Activated T-cell treated with anti-CD3 and anti-CD28 coated beads, Interleukin-2, amount 50 U/mL, for 24 hours (primary cell): ENCODE measurements at places on chromosomes 6 and 20.
A peak's percentile ranks its signal among the peaks of the same experiment; 100 is the strongest.

DNA sequence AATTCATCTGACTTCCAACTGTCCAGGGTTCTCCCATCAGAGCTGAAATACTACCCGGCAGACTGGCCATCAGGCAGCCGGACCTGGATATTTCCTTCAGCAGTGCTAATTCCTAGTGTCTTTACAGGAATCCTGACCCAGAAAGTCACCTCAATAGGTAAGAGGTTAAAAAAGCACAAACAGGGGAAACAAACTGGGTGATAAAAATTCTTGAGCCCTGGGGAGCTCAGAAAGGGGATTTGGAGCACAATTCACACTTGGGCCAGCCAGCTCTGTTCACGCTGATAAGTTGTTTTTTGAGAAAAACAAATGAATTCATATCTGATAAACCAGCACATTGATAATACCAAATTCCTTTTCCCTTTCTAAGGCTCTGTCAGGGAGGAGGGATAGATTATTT, 104.0 kb downstream of the EDN1 start:
- H3K36me3 ChIP-seq = no peaks in the 10 kb centered on the region
- no peak overlapping the region for H3K4me3 ChIP-seq
- H3K27me3 ChIP-seq = peaks cover 8% of the 10 kb centered on the region
- H3K27ac ChIP-seq = no peak overlapping the region
- no peaks in the 10 kb centered on the region for H3K4me1 ChIP-seq

- H3K27ac ChIP-seq = no peak overlapping the region
- no peaks in the 10 kb centered on the region for H3K36me3 ChIP-seq
- H3K4me3 ChIP-seq = no peak overlapping the region
- DNase-seq = no peak
- no peaks in the 10 kb centered on the region for H3K4me1 ChIP-seq
Observed at GRCh38 chr6:39389484-39389767, 66.9 kb upstream of the KCNK16 start.

DNA sequence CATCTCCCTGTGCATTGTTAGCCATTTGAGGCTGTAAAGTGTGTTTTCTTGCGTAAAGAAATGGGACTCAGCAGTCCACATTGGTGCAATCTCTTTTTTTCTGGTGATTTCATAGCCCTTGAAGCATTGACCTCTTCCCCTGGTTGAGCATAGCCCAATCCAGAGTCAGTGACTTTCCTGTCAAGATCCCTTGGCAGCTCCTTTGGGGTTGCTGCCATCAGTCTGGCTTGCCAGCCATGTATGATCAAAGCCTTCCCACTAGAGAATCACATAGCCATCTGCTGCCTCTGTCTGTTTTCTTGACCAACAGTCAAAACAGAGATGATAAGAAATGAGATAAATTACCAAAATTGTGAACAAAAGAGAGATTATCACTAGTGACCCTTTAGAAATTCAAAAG, 19.6 kb downstream of the HLA-A start:
- H3K27me3 ChIP-seq = no peaks in the 10 kb centered on the region
- H3K4me3 ChIP-seq = no peak overlapping the region
- H3K4me1 ChIP-seq = peaks cover 43% of the 10 kb centered on the region
- H3K36me3 ChIP-seq = no peaks in the 10 kb centered on the region
- H3K27ac ChIP-seq = no peak overlapping the region
- no peak for DNase-seq

DNA sequence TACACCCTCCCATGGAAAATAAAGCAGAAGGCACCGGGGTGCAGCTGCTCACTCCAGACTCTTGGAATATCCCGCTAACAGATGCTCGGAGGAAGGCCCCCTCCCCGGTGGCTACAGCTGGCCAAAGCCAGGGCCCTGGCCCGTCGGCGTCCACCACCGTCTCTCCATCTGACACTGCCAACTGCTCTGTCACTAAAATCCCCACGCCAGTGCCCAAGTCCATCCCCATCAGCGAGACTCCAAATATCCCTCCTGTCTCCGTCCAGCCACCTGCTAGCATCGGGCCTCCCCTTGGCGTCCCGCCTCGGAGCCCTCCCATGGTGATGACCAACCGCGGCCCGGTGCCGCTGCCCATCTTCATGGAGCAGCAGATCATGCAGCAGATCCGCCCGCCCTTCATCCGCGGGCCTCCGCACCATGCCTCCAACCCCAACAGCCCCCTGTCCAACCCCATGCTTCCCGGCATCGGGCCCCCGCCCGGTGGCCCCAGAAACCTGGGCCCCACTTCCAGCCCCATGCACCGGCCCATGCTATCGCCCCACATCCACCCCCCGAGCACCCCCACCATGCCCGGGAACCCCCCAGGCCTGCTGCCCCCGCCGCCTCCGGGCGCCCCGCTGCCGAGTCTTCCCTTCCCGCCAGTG, 143.9 kb downstream of the SOBP start:
- H3K4me1 ChIP-seq = peaks cover 11% of the 10 kb centered on the region
- peak overlapping the region; percentile 56 for H3K4me3 ChIP-seq
- peaks cover 65% of the 10 kb centered on the region for H3K27me3 ChIP-seq
- no peak overlapping the region for H3K27ac ChIP-seq
- H3K36me3 ChIP-seq = no peaks in the 10 kb centered on the region

- DNase-seq = no peak
- peaks cover 9% of the 10 kb centered on the region for H3K4me1 ChIP-seq
- no peak overlapping the region for H3K4me3 ChIP-seq
- no peak overlapping the region for H3K27ac ChIP-seq
Observed at GRCh38 chr6:157584036-157584435, 203.0 kb downstream of the ZDHHC14 start.

- no peaks in the 10 kb centered on the region for H3K4me1 ChIP-seq
- no peaks in the 10 kb centered on the region for H3K36me3 ChIP-seq
- H3K27ac ChIP-seq = no peak overlapping the region
- no peak for DNase-seq
- no peak overlapping the region for H3K4me3 ChIP-seq
Observed at GRCh38 chr6:84095156-84095555, 61.6 kb downstream of the MRAP2 start.

DNA sequence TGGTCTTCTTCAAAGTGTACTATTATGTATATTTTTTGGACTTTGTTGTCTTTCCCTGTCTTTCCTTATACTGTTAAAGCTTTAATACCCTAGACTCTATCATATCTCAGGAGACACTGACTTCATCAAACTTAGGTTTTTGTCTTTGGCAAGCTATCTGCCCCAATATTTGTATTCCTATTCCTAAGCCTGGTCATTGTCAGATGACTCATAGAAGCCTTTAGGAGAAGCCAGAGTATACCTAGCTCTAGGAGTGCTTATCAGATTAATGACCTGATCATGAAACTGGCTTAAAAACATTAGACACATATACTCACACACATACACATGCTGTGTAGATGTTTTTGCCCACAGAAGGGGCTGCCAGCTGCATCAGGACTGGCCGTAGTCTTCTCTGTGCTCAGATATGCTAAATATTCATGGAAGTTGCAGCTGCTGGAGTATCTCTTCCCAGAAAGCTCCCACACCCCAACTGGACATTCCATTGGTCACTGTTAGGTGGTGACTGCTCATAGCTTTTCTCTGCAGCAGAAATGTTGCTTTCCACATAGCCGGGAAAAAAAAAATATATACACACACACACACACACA, 102.0 kb downstream of the ANKS1A start:
- no peaks in the 10 kb centered on the region for H3K4me1 ChIP-seq
- no peak for DNase-seq
- H3K27me3 ChIP-seq = no peaks in the 10 kb centered on the region
- H3K4me3 ChIP-seq = no peak overlapping the region
- peaks cover 74% of the 10 kb centered on the region for H3K36me3 ChIP-seq

GRCh38 chr6:169005166-169005565, 248.5 kb downstream of the THBS2 start:
- no peak for DNase-seq
- no peak overlapping the region for H3K4me3 ChIP-seq
- H3K4me1 ChIP-seq = no peaks in the 10 kb centered on the region
- peaks cover 3% of the 10 kb centered on the region for H3K27me3 ChIP-seq
- no peaks in the 10 kb centered on the region for H3K36me3 ChIP-seq

DNA sequence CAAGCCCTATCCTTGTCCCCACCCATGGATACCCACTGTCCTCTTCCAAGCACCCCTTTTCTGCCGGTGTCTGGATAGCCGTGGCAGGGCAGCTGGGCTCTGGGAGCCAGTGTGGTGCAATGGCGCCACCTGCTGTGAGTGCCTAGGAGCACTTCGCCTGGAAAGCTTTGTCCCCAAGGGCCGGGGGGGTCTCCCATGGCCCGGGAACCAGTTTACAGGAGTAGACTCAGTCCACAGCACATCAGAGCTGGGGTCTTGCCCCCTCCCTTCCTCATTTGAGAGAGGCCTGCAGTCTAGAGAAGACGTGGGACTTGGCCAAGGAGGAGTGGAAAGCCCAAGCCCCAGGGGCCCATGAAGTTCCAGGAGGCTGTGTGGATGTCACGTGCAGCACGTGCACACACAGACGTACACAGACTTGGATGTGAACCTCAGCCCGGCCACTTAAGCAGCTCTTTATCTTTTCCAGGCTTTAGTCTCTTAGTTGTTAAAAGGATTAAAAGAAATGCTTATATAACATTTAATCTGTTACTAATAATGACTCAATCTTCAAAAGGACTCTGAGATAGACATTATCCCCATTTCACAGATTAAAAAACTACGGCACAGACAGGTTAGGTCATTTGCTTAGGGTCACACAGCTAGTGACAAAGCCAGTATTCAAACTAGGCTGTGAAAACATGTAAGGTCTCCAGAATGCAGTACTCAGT, 40.9 kb upstream of the CDH22 start:
- no peaks in the 10 kb centered on the region for H3K27me3 ChIP-seq
- peak; percentile 65 for DNase-seq
- H3K4me1 ChIP-seq = peaks cover 23% of the 10 kb centered on the region
- peak overlapping the region; percentile 8 for H3K27ac ChIP-seq

DNA sequence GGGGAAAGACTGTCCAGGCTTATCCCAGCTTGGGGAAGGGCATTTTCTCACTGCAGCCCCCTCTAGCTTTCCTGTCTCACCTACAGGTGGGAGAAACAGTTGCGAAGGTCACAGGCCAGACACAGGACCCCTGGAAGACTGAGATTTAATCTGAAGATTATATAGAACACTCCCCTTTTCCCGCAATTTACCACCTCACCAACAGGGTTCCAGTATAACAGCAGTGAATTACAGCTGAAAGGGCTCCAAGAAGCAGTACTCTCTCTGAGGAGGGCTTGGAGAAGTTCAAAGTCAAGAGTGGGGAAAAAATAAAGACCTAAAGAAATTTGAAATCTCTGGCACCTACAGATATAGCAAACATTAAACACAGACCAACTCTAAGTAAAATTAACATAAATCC, 111.9 kb downstream of the ANKRD60 start:
- H3K36me3 ChIP-seq = no peaks in the 10 kb centered on the region
- H3K27me3 ChIP-seq = peaks cover 64% of the 10 kb centered on the region
- no peak overlapping the region for H3K27ac ChIP-seq
- H3K4me1 ChIP-seq = no peaks in the 10 kb centered on the region
- no peak overlapping the region for H3K4me3 ChIP-seq
- DNase-seq = no peak

GRCh38 chr20:36587388-36588070, 14.1 kb downstream of the TGIF2 start:
- DNase-seq = no peak
- no peak overlapping the region for H3K4me3 ChIP-seq
- no peaks in the 10 kb centered on the region for H3K27me3 ChIP-seq
- peak overlapping the region; percentile 33 for H3K27ac ChIP-seq

- no peaks in the 10 kb centered on the region for H3K36me3 ChIP-seq
- H3K4me3 ChIP-seq = no peak overlapping the region
- no peaks in the 10 kb centered on the region for H3K27me3 ChIP-seq
- DNase-seq = no peak
- no peak overlapping the region for H3K27ac ChIP-seq
Observed at GRCh38 chr6:43735642-43736199, 34.3 kb upstream of the VEGFA start.

DNA sequence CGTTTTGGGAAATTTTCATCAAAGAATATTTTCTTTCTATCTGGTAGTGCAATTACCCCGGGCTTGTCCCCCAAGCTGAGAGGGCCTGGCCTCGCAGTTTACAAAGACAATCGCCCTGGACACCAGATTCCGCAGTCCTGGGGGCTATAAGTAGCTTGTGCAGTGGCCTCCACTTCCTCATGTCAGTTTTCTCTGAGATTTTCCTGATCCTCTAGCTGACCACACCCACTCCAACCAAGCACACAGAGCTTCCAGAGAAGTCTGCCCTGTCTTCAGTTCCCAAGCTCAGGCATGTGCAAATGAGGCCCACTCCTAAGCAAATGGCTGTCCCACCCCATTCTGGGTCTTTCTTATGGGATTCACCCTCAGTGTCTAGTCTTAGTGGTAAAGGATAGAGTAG, 245.3 kb downstream of the MAFB start:
- no peaks in the 10 kb centered on the region for H3K36me3 ChIP-seq
- no peaks in the 10 kb centered on the region for H3K4me1 ChIP-seq
- H3K27me3 ChIP-seq = peaks cover 5% of the 10 kb centered on the region
- H3K4me3 ChIP-seq = no peak overlapping the region
- no peak overlapping the region for H3K27ac ChIP-seq

DNA sequence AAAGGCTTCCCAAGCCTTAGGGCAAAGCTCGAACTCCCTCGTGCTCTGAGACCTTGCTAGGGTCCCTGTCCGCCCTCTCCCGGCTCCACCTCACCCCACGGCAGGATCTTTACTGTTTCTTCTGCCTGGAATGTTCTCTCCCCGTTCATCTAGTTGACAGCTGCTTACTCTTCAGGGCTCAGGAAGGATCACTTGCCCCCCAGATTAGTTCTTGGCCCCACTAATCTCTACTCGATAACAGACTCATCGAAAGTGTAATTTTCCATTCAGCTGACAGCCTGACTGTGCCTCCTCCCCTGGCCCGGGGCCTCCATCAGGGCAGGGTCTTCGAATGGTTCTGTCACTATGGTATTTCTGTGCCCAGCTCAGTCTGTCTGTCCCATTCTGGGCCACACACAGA, 3.1 kb downstream of the MAP1LC3A start:
- H3K27me3 ChIP-seq = no peaks in the 10 kb centered on the region
- H3K36me3 ChIP-seq = peaks cover under 1% of the 10 kb centered on the region
- no peak overlapping the region for H3K4me3 ChIP-seq

GRCh38 chr6:1334684-1335083, 22.8 kb downstream of the FOXQ1 start:
- H3K27me3 ChIP-seq = peaks cover 66% of the 10 kb centered on the region
- DNase-seq = no peak
- no peaks in the 10 kb centered on the region for H3K4me1 ChIP-seq
- H3K4me3 ChIP-seq = no peak overlapping the region
- H3K27ac ChIP-seq = no peak overlapping the region

GRCh38 chr6:14450133-14450504, 332.5 kb downstream of the CD83 start:
- H3K4me3 ChIP-seq = no peak overlapping the region
- H3K36me3 ChIP-seq = no peaks in the 10 kb centered on the region
- H3K27ac ChIP-seq = peak overlapping the region; percentile 80
- H3K27me3 ChIP-seq = no peaks in the 10 kb centered on the region
- no peak for DNase-seq
